Dermis microvascular lymphatic vessel endothelial cell (primary cell): ENCODE measurements at places on chromosomes 13 and 19. TPM values are rescaled to one million over a fixed set of nuclear protein-coding genes. Genes with fewer than 3 reads are reported as not detected.

Gene ZNF304
- 8.1 and 10.7 TPM in 2 replicates for total RNA-seq

Gene ZNF439
- 0.77 and 1.1 TPM in 2 replicates for total RNA-seq

Gene PROZ
- total RNA-seq, result not detected in 2 replicates

Gene DNAAF3
- total RNA-seq, result 0.26 and 0.38 TPM in 2 replicates

Gene ZNF30
- total RNA-seq, result 4.1 and 5.4 TPM in 2 replicates

Gene ANKLE1
- 0.51 and 0.63 TPM in 2 replicates for total RNA-seq

Gene PPM1N
- 0.25 and 1.0 TPM in 2 replicates for total RNA-seq

Gene ATP8A2
- 0.13 TPM in 2 replicates for total RNA-seq

Gene C1QTNF9
- not detected in 2 replicates for total RNA-seq

Gene ZNF582
- 1.3 and 2.4 TPM in 2 replicates for total RNA-seq

Gene PEAK3
- 0.13 and 0.51 TPM in 2 replicates for total RNA-seq

Gene PSG7
- total RNA-seq, result under 0.01 TPM in 1 of 2 replicates, not detected in the other

Gene SPACA6
- total RNA-seq, result 3.5 and 5.6 TPM in 2 replicates

Gene SIGLEC10
- not detected in 2 replicates for total RNA-seq

Gene PIBF1
- 6.7 and 11.8 TPM in 2 replicates for total RNA-seq

Gene NLRP11
- total RNA-seq, result under 0.01 TPM in 2 replicates

Gene PBX4
- 0.13 TPM in 1 of 2 replicates, not detected in the other for total RNA-seq

Gene BEST2
- not detected in 2 replicates for total RNA-seq

Gene TNFSF9
- total RNA-seq, result 0.39 and 0.63 TPM in 2 replicates

Gene SIGLEC5
- total RNA-seq, result not detected in 2 replicates

Gene IGSF23
- 0.13 TPM in 2 replicates for total RNA-seq

Gene ERICH4
- total RNA-seq, result not detected in 2 replicates

Gene PSG1
- 0.13 and 0.76 TPM in 2 replicates for total RNA-seq

Gene FFAR1
- total RNA-seq, result not detected in 2 replicates

Gene TMEM59L
- under 0.01 TPM in 1 of 2 replicates, not detected in the other for total RNA-seq

Gene MBD3L2
- not detected in 2 replicates for total RNA-seq

Gene ZNF610
- total RNA-seq, result 1.7 and 2.0 TPM in 2 replicates

Gene PTH2
- not detected in 2 replicates for total RNA-seq

Gene MIA
- not detected in 2 replicates for total RNA-seq

Gene CEACAM7
- 0.39 and 3.9 TPM in 2 replicates for total RNA-seq

Gene KIR3DL1
- not detected in 2 replicates for total RNA-seq

Gene SYNGR4
- not detected in 2 replicates for total RNA-seq

Gene ZNF486
- total RNA-seq, result 5.4 and 6.8 TPM in 2 replicates

Gene KIR3DL2
- not detected in 2 replicates for total RNA-seq

Gene SHISA7
- not detected in 2 replicates for total RNA-seq

Gene LRRC4B
- total RNA-seq, result 0.13 TPM in 1 of 2 replicates, not detected in the other

Gene BCAM
- 14.9 and 40.6 TPM in 2 replicates for total RNA-seq

Gene LMTK3
- total RNA-seq, result under 0.01 and 0.13 TPM in 2 replicates

Gene NANOS2
- total RNA-seq, result not detected in 2 replicates

Gene ZSWIM4
- 8.5 and 18.6 TPM in 2 replicates for total RNA-seq

Gene KLHL26
- 1.4 and 2.9 TPM in 2 replicates for total RNA-seq

Gene LHFPL6
- total RNA-seq, result 31.8 and 69.2 TPM in 2 replicates

Gene NPAS1
- total RNA-seq, result not detected in 2 replicates

Gene KCNRG
- 5.8 and 6.7 TPM in 2 replicates for total RNA-seq

Gene YJU2
- total RNA-seq, result 15.3 and 17.4 TPM in 2 replicates
